ENCODE measurements at places on chromosomes 5 and 9. TPM values are rescaled to one million over a fixed set of nuclear protein-coding genes. Genes with fewer than 3 reads are reported as not detected.

DNA sequence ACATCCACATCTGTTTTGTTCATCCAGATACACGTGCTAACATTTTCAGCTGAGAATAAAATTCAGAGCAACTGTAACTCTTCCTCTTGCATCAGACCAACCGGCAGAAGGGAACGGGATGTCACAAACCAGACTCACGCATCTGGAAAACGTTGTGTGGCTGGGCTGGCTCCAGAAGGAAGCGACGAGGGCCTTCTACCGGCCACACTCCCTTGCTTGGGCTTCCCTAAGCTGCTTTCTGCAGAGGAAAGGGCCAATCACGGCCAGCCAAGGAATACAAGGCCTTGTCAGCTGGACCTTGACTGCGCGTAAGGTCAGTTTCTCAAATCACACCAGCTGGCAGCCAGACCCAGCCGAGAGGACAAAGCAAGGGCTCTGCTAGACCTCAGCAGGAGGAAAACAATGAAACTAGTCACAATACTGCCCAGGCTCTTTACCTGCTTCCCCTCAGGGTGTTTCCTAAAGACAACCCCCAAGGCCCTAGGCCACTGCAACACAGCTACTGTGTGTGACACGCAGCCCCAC lies 106.1 kb downstream of the THBS4 start:
- peak; percentile 55 for DNase-seq

- no peak for DNase-seq
Measured at GRCh38 chr9:96087669-96088299, 212.3 kb downstream of the ERCC6L2 start.

GRCh38 chr9:98095401-98095800 lies 23.6 kb downstream of the TRIM14 start:
- DNase-seq, result no peak

GRCh38 chr5:113061846-113062780 lies 85.5 kb downstream of the DCP2 start:
- peak; percentile 77 for DNase-seq

- no peak for DNase-seq
Measured at GRCh38 chr5:32024751-32025150, 149.4 kb downstream of the GOLPH3 start.

The ABO gene
- polyA plus RNA-seq, result not detected

DNA sequence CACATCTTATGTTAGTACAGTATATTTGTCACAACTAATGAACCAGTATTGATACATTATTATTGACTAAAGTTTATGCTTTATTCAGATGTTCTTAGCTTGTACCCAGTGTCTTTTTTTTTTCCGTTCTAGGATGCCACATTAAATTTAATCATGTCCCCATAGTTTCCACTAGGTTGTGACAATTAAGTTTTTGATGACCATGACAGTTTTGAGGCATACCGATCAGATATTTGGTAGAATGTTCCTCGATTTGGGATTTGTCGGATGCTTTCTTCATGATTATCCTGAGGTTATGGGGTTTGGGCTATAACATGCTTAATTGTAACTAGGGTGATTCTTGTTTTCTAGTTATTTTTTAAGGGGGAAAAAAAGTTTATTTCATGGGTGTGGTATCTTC lies 22.6 kb downstream of the PRRC2B start:
- DNase-seq, result no peak

DNA sequence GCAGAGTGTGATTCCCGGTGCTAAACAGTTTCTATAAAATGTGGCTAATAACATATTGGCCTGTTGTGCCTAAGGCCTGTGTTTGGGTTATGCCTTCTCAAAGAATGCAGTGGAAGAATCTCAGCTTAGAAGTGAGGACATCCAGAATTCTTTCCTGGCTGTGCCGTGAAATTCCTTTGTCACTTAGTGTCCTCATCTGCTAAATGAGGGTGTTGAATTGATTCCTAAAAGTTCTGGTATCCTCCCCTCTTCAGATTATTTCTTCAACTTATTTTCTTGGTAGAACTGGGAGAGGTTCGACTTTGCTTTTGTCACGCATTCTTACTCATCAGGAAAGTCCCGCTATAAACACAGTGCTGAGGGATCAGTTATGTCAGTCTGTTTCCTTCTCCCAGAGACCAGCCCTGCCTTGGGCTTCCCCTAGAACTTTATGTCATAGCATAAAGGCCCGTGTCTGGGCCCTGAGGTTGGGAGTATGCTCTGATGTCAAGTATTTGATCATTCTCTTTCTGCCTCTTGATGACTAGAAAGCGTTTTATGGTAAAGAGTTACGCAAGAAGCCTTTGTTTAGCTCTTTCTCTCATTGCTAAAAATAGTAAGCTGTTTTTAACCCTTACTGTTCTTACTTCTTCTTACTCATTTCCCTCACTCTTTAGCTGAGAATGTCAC lies 29.5 kb downstream of the MTAP start:
- DNase-seq, result peak; percentile 95

The ALDH1A1 gene
- polyA plus RNA-seq, result not detected

GRCh38 chr5:12845549-12846159 lies 941.4 kb upstream of the CTNND2 start:
- DNase-seq, result no peak

DNA sequence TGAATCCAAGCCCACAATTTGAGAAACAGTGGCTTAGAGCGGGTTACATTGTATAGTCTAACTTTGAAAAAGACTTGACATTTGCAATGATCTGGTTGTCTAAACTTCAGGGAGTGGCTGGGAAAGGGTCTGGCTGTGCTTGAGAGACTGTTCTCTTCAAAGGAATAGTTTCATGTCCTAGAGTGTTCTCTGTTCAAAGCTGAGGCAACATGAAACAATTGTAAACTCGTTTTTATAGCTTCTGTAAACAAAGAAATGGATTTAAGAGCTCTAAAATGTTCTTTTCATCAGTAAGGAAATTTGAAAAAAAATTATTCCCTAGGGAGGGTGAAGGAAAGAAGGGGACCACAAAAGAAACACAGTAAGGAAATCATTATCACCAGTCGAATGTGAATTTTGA lies 41.6 kb downstream of the FOCAD start:
- no peak for DNase-seq

- DNase-seq, result no peak
Measured at GRCh38 chr5:54401515-54401914, 54.0 kb upstream of the HSPB3 start.

GRCh38 chr5:38189081-38189504 lies 69.3 kb upstream of the EGFLAM start:
- DNase-seq, result no peak

DNA sequence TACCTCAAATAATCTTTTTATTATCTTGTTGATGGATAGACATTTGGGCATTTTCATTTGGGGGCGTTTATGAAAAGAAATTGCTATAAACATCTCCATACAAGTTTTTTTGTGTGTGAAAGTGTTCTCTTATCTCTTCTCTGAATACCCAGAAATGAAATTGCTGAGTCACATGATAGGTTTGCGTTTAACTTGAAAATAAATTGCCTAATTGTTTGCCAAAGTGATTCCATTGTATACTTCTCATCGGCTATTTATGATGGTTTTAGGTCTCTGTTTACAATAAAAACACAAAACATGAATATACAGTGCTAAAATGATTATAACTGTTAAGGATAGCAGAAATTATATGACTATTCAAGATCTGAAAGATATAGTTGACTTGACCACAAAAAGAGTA lies 361.7 kb downstream of the TAF11L14 start:
- no peak for DNase-seq

Data from GM23248 (cell line).